ENCODE measurements at places on chromosomes 11 and 22. TPM values are rescaled to one million over a fixed set of nuclear protein-coding genes. Genes with fewer than 3 reads are reported as not detected.

The SYT7 gene
- total RNA-seq, result 1.6 TPM

The APOBEC3B gene
- not detected for total RNA-seq

The CDKN1C gene
- 217 TPM for total RNA-seq

DNA sequence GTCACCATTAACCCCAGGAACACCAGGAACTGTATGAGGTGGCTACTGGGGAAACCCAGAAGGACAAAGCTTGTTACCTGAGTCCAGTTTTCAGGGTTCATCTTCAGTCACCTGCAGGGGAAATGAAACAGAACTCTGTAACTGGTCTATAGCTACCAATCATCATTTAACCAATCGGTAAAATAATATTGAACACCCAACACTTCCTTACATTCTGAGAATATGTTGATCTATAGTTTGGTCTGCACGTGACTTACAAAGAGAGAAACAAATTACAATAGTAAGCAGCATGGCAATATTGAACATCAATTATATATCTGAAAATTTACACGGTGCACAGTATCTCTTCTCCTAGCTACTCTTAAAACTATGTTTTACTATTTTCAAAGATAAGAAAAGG, at the start of gene OR6T1:
Gene OR6T1, minus strand, starts transcription at position 101 of the 400 bp plus-strand sequence. Its CDS starts 0 bp downstream, at position 101.
- no peak within 1 kb of the TSS for H3K4me3 ChIP-seq
- H3K36me3 ChIP-seq, result no peaks in the 10 kb centered on the region
- H3K27me3 ChIP-seq, result no peaks in the 10 kb centered on the region
- no peaks in the 10 kb centered on the region for H3K4me1 ChIP-seq
- DNase-seq, result no peak
- H3K27ac ChIP-seq, result no peak within 1 kb of the TSS

GRCh38 chr11:111320728-111321568, 22.6 kb downstream of the POU2AF3 start:
- peak overlapping the region; percentile 9 for H3K27ac ChIP-seq
- H3K4me1 ChIP-seq, result peaks cover 21% of the 10 kb centered on the region
- no peaks in the 10 kb centered on the region for H3K36me3 ChIP-seq
- peak; percentile 90 for DNase-seq

DNA sequence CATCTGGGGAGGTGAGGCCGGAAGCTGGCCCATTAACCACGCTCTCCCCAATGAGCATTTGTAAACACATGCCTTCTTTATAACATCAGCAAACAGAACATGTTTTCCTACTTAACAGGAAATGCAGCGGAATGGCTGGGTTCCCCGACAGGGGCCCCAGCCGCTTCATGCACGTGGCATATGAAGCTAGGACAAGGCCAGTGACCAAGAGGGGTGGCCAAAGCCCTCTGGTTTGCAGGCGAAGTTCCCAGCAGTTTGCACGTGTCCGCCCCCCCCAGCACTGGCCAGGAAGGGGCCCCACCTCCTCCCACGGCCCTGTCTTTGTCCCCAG, 38.7 kb upstream of the LINC01488 start:
- no peaks in the 10 kb centered on the region for H3K36me3 ChIP-seq
- peak overlapping the region; percentile 87 for H3K27ac ChIP-seq
- DNase-seq, result no peak
- peak overlapping the region; percentile 53 for H3K4me3 ChIP-seq
- H3K4me1 ChIP-seq, result peaks cover 35% of the 10 kb centered on the region
- H3K27me3 ChIP-seq, result no peaks in the 10 kb centered on the region

Measured in esophagus muscularis mucosa (tissue), 4 donors.